SW 1271 (cell line): ENCODE measurements at places on chromosomes 16 and 17.

DNA sequence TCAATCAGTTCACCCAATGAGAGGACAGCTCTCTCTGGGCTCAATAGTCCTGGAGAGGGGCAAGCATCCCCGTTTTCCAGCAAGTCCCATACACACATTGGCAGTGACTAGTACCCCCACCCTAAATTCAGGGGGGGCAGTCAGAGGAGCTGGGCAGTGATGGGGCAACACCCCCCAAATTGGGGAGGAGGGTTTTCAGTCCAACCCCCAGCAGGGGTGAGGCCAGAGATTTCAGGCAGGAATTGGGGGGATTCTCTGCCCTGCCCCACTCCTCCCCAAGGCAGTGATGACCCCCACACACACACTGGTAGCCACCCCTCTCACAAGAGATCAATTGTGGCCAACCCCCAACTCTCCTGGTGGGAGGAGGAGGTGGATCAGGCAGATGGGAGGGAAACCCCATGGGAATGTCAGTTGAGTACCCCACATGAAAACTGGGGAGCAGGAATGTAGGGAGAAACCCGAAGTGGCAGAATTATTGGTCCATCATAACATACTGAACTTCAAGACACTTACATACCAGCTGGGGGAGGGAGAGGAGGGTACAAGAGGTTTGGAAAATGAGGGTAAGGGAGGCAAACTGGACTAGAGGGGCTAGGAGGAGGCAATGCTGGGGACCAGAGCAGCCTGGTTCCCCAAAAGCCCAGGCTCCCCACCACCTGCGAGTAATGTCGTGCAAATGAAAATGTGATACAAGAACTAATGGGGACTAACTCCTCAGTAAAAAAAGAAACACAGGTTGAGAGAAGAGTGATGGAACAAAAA is 3.1 kb downstream of the VAMP2 start:
- DNase-seq = no peak

GRCh38 chr16:50708373-50709060 is 15.1 kb downstream of the NOD2 start:
- DNase-seq = no peak

GRCh38 chr16:68563631-68564381 is 24.7 kb downstream of the ZFP90 start:
- no peak for DNase-seq

DNA sequence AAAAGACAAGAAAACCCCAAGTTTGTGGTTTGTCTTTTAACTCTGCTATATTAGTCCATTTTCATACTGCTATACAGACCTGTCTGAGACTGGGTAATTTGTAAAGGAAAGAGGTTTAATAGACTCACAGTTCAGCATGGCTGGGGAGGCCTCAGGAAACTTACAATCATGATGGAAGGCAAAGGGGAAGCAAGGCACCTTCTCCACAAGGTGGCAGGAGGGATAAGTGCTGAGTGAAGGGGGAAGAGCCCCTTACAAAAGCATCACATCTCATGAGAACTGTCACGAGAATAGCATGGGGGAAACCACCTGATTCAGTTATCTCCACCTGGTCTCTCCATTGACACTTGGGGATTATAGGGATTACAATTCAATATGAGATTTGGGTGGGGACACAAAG is 13.5 kb upstream of the ADAM11 start:
- DNase-seq = no peak

GRCh38 chr17:79269620-79270019 is 195.0 kb downstream of the ENGASE start:
- no peak for DNase-seq

DNA sequence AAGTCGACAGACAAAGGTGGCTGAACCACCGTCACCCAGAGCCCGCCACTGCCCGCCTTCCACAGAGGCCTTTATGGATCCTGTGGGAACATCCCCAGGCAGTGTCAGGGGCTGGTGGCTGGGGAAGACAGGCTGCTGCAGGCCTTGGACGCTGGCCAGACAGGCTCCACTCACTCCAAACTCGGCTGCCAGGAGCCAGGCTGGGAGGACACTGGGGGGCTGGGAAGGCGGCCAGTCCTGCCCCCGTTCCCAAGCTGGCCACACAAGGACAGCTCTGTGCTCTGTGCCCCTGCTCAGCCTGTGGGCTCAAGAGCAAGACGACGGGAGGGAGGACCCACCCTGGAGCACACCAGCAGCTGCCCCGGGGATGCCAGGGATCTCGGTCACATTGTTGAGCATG is 7.6 kb upstream of the LCAT start:
- no peak for DNase-seq

DNA sequence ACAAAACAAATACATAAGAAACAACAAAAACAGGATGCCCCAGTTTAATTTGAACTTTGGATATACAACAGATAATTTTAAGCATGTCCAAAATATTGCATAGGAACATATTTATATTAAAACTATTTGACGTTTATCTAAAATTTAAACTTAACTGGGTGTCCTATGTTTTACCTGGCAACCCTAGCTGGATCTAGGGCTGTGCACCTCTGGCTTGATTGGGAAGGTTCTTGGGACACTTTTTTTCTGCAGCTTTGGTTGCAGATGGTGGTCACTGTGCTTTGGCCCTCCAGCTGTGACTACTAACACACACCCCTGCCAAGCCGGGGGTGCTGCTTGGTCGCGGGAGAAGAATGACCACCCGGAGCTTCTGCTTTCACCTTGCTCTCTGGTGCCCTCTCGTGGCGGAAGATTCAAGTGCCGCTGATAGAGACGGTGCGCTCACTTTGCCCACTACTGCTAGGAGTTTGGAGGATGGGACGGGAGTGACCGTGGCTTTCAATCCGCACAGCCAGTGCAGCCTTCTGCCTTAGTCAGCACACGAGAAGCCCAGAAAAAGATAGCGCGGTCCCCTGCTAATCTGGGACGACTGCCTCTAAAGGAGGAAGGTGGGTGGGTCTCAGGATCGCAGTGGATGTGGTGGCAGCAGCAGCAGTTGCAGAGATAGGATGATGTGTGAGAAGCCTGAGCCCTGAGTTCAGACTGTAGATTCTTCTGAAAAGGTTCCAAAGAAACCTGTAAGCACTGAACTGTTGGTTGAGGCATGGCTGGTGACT is 6.7 kb downstream of the SPACA3 start:
- peak; percentile 37 for DNase-seq

DNA sequence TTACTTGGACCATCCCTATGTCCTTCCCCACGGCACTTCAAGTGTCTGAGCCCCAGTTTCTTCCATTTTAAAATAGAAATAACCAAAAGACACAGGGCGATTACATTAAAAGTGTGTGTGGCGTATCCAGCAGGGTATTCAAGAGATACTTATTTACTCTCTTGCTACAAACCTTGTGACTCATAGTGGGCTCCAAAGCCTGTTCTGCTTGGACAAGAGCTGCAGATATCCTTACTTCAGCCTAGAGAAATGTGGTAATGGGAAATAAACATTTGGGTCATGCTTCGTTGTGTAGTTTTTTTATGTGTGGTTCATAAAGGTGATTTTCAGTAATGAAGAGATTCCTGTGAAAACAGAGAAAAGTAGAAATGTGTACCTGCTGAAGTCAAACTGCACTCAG is 288.9 kb upstream of the CDH11 start:
- DNase-seq = no peak

- DNase-seq = peak; percentile 77
Measured at GRCh38 chr16:1331712-1332617, 1.5 kb upstream of the BAIAP3 start.

DNA sequence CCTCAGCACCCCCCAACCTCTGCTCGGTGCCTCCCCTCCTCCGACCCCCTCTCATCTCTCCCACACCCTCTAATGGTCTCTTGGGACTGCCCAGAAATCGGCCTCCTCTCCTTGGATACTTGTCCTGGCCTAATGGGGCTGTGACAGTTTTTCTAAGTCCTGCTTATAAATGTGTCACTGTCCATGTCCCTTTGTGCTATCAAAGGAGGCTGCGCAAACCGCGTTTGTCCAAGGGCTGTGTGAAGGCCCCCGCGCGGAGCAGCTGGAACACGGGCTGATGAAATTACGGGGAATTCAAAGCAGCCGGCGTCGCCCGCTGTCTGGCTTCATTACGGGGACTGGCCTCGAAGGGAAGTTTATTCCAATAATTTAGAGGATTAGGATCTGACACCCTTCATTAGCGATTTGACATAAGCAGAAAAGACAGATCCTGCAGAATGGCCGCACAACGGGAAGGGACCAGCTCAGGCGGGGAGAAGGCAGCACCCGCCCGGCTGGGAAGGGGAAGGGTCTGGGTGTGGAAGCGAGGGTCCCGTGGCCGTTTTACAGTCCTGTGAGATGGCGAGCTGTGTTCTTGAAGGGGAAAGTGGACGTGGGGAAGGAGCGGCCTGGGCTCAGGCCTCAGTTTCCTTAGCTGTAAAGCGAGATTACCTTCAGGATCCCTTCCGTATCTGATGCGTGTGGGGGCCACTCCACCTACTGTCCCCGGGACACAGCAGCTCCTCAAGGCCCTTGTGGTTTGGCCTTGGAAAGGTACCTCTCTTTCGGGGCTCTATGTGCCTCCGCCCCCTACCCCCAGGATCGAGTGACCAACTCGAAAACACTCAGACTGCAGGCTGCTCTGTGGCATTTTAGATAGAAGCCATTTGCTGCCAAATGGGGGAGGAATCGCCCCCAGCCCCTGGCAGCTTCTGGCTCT is 1.6 kb upstream of the WFIKKN2 start:
- DNase-seq = no peak

GRCh38 chr16:67271446-67271845 is 7.9 kb upstream of the PLEKHG4 start:
- no peak for DNase-seq

DNA sequence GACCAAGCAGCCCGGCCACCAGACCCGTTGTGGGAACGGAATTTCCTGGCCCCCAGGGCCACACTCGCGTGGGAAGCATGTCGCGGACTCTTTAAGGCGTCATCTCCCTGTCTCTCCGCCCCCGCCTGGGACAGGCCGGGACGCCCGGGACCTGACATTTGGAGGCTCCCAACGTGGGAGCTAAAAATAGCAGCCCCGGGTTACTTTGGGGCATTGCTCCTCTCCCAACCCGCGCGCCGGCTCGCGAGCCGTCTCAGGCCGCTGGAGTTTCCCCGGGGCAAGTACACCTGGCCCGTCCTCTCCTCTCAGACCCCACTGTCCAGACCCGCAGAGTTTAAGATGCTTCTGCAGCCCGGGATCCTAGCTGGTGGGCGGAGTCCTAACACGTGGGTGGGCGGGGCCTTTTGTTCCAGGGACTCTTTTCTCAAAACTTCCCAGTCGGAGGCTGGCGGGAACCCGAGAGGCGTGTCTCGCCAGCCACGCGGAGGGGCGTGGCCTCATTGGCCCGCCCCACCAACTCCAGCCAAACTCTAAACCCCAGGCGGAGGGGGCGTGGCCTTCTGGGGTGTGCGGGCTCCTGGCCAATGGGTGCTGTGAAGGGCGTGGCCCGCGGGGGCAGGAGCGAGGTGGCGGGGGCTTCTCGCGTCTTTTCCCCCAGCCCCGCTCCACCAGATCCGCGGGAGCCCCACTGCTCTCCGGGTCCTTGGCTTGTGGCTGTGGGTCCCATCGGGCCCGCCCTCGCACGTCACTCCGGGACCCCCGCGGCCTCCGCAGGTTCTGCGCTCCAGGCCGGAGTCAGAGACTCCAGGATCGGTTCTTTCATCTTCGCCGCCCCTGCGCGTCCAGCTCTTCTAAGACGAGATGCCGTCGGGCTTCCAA is at the start of gene SLC2A4:
TSS of gene SLC2A4 (plus strand) at position 645 of the 879 bp plus-strand sequence. CDS start at position 862, 217 bp downstream.
- DNase-seq = peak; percentile 87

DNA sequence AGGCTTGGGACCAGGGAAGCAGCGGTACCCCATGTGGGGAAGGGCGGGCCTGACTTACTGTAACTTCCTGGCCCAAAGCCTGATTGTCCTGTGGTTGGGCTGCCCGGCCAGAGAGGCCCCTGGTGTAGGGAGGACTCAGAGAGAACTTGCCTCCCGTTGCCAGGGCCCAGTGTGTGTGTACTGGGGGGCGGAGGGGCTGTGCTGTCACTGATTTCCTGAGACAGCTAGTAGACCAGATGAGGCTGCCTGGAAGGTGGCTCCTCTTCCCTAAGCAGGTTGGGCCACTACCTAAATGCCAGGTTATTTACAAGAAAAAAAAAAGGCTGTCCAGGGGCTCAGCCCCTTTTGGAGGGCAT is 16.7 kb downstream of the SOCS3 start:
- no peak for DNase-seq

GRCh38 chr17:61384354-61384691 is 15.3 kb upstream of the TBX2 start:
- DNase-seq = no peak

DNA sequence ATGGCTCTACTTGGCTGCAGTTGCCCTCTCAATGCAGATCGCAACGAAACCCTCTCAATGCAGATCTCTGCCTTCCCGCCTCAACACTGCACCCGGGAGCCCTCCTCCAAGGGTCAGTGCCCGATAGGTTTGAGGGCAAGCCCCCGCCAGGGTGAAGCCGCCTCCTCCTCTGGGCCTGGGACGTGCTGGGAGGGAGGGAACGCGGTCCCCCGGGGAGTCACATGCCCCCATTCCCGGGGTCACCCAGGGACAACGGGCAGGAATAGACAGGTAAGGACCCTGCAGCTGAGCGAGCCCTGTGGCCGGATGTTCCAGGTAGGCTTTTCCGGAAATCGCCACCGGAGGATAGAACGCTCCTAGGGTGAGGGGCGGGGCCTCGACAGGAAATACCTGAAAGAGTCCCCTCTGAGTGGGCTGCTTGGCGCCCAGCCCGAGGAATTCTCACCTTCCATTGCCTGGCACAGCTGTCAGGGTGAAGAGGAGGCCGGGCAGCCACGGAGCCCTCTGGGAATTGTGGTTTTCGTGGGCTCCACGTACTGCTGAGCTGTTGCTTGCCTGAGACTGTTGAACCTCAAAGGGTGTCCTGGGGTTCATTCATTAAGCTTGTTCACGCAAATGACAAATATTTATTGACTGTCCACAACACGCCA is 12.8 kb downstream of the ZNF174 start:
- DNase-seq = no peak

GRCh38 chr16:55263271-55264250 is 60.4 kb upstream of the IRX6 start:
- DNase-seq = no peak

GRCh38 chr16:54412037-54412436 is 125.5 kb upstream of the IRX3 start:
- DNase-seq = no peak

DNA sequence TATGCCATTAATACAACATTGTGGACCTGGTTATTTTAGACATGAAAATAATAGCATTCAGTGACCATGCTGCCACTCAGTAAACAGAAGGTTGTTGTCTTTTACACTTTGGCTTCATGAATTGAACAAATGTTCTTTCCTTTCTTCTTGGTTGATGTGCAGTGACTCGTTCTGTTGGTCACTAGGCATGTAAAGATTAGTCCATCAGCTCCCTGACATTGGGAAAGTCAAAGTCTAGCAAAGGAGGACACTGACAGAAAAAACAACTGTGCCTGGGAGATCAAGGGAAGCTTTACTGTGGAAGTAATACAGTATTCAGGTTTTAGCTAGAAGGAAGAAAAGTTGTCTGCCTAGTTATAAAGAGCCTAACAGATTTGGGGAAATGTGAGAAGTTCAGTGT is 6.9 kb downstream of the KCNJ16 start:
- no peak for DNase-seq

DNA sequence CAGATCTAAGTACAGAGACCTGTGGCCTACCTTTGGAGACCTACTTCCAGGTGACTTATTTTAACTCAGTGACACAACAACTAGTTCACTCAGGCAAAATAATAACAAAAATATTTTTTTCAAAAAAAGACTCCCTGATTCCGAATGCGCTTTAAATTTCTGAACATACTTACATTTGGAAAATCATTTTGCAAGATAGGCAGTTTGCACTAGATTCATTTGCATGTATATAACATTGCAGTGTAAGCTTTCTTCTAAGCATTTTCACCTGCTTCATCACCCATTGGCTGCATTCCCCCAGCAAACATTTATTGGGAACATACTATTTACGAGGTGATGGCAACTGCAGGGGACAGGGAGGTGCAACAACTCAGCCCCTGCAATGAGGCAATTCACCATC is 166.8 kb downstream of the GRIN2A start:
- DNase-seq = no peak
